ENCODE measurements at places on chromosomes 3 and 15.

DNA sequence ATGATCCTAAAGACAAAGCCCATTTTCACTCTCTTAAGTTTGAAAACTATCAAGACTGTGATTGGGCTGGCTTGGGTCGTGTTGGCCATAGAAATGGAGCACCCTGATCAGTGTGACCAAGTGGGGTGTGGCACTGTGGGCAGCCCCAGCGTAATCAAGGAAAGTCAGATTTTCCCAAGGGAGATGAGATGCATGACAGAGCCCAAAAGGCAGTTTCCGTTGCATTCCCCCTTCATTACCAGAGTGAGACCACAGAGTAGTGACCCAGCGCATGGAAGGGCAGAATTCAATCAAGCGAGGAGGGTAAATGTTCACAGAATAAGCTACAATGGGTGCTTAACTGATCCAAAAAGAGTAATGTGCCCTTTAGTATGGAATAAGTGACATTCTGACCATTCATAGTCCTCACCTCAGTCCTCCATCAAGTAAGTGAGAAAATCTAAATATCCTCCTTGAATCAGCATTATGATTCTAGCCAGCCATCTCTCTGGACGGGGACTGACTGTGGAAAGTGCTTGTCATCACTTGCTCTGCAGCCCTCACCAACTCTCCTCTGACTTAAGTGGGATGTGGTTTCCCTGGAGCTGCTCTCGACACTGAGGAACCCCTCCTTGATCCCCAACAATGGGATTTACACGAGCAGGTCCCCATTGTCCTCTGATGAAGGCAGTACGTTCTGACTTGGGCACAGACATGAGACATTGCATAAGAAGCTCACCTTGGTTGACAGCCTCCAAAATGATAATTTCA lies 430.5 kb downstream of the OCA2 start:
- no peak for DNase-seq

GRCh38 chr3:20573175-20573574 lies 387.2 kb upstream of the SGO1 start:
- DNase-seq: no peak

DNA sequence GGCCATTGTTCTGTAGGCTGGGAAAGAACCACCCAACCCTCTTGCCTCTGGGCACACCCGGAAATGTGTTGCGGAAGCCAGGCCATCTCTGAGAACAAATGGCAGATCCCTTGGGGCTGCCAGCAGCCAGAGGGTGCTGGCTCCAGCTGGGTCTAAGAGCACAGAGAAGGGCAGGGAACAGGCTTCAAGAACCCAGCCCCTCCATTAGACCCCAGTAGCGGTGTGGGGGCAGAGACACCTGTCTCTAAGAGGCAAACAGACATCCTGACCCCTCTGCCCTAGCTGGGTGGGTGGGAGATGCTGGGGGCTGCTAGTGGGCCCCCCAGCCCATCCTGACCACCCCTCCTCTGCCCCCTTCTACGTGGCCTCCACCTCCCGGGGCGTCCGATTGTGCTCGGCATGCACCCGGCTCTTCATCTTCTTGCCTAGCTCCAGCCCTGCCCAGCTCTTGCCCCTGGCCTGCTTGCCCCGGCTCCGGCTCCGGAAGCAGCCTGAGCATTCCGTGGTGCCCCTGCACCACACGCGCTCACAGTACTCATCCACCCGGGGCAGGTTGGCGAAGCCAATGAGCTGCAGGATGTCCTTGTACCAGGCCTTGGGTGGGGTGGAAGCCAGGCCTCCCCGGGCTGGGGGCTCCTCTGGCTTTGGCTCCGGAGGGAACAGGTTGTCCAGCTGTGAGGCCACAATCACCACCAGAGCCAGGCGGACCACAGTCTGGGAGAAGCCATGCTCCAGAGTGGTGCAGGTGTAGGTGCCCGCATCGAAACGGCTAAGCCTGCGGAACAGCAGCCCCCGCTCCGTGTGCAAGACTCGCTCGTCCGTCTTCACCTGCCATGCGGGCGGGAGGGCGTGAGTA lies 9.4 kb downstream of the SEMA3G start:
- no peak for DNase-seq

DNA sequence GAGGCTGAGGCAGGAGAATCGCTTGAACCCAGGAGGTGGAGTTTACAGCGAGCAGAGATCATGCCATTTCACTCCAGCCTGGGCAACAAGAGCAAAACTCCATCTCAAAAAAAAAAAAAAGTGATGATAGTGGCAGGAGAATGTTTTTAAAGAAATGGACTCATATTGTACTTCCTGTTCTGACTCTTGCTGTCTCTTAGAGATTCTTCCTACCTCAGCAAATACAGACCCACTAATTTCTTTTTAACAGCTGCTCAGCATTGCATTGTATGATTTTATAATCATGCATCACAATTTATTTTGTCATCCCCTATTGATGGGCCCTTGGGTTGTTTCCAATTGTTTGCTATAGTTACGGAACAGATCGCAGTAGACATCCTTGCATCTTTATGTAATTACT lies 8.8 kb upstream of the ANKDD1A start:
- no peak for DNase-seq

- DNase-seq: no peak
These were observed 6.0 kb downstream of the PLOD2 start for GRCh38 chr3:146154995-146155394.

DNA sequence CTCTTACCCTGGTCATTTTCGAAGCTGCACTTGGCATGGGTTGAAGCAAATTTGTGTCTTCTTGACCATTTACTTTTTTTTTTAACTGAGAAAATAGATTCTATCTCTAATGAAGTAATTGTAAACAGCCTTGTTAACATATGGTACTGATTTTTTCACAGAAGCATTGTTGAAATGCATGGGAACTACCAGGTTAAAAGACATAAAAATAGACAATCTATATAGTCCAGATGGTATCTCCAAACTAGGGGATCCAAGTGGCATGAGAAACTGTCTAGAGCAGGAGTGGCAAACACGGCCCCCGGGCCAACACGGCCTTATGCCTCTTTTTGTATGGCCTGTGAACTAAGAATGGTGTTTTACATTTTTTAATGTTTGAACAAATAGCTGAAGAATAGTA lies 41.9 kb downstream of the CACNA1D start:
- no peak for DNase-seq

DNA sequence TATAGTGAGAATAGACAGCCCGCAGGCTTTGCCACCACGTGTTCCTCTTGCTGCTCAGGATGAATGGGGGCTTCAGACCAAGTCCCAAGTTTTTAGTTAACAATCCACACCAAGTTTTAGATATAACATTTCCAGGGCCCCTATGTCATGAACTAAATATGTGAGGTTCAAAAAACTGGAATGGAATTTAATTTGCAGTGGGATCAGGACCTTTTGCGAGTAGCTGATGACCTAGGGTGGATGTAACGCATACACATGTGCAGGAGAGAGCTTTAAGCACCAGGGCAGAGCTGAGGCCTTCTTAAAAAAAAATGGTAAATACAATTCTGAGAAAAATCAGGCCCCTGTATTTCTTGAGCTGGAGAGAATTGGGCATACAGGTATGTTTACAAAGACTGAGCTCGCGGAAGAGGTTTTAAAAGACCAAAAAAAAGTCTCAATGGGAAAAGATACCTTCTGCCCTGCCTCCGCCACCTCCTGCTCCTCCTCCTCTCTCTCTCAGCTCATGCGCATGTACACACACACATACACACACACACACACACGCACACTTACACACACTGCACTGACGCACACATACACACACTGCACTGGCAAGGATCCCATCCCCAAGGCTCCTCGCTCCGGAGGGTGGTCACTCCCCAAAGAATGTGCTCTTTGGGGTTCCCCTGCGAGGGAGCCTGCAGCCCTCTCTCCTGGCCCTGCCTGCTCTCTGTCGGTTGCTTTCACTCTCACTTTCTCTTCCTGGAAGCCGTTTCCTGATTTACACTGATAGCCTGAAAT lies 48.2 kb upstream of the IGF1R start:
- no peak for DNase-seq

GRCh38 chr3:123489400-123490004 lies 40.6 kb upstream of the ADCY5 start:
- DNase-seq: peak; percentile 76

DNA sequence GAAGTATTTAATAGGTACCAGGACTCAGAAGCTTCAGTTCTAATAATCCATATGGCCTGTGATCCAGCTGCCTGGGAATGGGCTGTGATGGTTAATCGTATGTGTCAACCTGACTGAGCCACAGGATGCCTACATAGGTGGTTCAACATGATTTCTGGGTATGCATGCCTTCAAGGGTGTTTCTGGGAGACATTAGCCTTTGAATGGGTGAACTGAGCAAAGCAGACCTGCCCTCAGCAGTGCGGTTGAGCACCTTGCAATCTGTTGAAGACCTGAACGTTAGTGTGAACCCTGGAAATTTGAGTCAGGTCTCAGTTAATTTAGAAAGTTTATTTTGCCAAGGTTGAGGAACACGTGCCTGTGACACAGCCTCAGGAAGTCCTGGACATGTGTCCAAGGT lies 22.8 kb upstream of the TKT start:
- DNase-seq: no peak

DNA sequence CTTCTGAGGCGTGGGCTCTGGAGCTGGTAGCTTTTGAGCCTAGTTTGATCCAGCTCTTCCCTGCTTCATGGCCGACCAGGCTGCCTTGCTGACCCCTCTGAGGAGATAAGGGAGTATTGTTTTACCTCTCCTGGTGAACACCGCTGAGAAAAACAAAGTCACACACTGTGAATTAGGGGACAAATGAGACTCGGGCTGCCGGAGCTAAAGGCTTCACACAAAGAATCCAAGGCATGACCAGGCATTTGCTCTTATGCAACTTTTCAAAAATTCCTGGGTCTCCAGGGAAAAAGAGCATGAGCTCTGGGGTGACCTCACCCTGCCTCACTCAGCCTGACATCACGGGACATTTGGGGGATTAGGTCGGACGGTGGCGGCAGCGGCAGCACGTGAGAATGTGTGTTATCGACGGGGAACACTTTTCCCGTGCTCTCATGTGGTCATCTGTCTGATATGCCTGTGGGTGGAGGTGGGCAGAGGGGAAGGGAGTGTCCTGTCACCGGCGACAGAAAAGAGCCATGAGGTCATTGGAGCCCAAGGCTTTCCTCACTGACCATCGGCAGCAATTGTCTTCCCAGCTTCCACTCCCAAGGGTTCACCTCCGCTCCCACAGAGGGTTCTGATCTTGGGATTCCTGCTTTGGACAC lies 61.0 kb downstream of the TMEM44 start:
- no peak for DNase-seq

DNA sequence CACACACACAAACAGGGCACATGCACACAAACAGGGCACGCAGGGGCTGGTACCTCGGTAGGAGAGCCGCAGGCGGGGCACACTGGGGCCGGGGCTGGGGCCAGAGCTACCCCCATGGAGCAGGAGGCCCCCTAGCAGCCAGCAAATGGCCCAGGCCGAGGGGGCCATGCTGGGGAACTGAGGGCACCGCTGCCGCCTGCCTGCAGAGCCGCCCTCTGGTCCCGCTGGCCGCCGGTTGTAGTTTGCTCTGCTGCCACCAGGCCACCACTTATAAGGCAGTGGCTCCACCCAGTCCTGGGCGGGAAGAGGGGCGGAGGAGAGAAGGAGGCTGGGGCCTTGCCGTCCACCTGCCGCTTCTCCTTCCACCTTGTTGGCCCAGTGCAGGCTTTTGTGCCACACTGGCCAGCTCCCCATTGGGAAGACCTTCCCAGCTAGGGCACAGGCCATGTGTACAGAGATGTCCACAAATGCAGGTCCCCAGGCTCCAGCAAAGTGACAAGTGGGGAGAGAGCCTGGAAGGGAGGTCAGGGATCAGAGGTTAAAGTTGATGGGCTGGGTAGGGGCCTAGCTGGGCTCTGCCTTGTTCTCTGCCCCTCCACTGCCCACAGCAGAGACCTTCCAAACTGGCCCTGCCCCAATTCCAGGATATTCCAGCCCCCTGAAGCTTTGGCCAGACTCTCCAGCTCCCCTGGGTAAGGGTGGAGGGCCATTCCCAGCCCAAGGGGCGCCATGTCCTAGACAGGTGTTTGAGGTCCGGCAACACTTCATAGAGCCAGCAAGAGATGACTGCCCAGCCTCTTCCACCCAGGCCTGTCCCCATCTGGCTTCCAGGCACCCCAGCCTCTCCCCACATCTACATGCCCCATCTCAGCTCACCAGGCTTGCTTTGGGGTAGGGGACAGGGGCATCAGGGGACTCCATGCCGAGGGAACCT lies at the start of gene SEMA3G:
SEMA3G (minus strand) TSS at position 244 of the 934 bp plus-strand sequence; CDS start at position 168, 76 bp downstream.
- no peak for DNase-seq

- DNase-seq: no peak
These were observed 196.4 kb downstream of the OPA1 start for GRCh38 chr3:193789455-193789854.

DNA sequence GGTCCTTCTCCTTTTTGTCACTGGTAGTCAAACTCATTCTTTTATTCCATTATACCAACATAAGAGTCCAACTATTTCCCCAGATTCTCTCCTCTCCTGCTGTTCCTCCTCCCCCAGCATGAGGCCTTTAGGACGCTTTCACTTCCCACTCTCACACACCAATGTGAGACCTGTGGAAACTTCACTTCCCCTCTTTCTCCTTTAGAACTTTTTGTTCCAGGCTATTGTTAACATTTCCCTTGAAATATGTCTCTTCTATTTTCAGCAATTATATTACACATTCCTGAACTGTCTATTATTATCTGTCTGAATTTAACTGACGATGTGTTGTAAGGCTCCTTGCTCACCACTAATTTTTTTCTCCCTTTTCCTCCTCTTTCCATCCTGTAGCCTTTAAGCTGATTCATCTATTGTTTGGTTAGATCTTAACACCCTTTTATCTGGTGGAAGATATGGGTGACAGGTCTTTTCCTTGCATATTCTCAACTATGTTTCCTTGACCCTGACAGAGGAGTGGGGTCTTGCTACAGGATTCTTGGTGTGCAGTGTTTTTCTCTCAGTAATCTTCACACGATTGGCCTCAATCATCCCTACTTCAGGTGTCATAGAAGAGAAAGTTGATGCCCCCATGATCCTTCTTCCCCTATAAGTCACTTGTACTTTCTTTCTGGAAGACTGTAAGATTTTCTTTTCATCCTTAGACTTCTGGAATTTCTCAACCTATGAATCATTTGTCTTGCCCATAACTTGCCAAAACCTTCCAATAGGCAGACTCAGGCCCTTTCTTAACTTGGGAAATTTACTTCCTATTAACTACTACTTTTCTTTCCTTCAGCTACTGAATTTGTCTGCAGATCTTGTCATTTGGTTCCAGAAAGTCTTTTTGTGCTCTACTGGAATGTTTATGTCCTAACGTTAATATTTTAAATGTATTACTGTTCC lies 5.9 kb downstream of the CYP19A1 start:
- DNase-seq: peak; percentile 46

GRCh38 chr3:79329154-79329553 lies 438.6 kb downstream of the ROBO1 start:
- peak; percentile 40 for DNase-seq

Data from head of caudate nucleus (tissue), 42 donors.